NCI-H510A (cell line): ENCODE measurements at places on chromosomes 11 and 22.

DNA sequence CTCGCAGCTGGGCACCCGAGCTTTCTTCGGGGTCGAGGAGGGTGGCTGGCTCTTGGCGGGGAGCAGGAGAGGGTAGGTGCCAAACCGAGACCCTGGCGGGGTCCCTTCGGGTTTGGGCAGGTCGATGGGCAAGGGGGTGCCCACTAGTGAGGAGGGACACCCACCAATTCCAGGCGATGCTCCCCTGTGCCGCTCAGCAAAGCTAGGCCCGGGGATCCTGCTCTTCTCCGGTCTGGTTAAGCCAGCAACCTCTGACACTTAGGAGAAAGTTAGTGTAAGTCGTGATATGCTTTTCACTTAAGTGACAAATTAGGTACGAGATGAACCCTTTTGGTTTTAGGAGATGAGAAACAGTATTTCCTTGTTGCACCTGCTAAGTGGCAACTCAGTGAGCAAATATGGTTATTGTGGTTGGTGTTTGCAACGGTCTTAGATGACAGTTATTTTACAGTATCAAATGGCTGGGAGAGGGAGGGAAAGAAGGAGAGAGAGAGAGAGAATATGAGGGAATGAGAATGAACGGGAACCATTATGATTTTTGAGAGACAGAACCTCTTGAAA is 565 bp downstream of the NUCB2 start:
- DNase-seq: no peak

DNA sequence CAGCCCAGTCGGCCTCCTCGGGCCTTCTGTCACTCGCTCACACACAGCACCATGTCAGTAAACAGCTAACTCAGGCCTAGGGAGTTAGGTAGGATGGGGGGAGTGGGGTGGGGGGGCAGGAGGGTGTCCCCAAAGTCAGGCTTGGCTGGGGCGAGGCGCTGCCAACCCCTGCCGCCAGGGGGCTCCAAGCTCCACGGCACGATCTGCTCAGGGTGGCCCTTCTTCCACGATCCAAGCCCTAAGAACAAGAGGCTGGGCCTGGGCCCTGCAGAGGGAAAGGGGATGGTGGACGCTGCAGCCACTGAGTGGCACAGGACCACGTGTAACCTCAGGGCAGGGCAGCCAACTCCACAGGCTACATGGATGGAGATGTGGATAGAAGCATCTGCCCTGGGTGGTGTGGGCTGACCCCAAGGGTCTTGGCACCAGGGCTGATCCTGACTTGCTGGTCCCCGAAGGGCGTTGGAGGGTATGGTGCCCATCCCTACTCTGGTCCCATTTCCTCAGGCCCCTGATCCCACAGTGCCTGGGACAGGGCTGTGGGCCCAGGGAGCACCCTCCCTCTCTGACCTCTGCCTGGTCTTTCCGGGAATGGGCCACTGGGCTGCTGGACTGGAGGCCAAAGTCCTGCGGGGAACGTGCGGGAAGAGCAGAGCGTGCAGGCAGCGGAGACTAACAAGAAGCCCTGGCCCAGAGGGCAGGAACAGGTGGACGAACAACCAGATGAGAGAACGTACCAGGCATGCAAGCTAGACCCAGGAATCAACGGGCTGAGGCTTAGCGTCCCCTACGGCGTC is 29.1 kb upstream of the TXNRD2 start:
- DNase-seq: no peak

DNA sequence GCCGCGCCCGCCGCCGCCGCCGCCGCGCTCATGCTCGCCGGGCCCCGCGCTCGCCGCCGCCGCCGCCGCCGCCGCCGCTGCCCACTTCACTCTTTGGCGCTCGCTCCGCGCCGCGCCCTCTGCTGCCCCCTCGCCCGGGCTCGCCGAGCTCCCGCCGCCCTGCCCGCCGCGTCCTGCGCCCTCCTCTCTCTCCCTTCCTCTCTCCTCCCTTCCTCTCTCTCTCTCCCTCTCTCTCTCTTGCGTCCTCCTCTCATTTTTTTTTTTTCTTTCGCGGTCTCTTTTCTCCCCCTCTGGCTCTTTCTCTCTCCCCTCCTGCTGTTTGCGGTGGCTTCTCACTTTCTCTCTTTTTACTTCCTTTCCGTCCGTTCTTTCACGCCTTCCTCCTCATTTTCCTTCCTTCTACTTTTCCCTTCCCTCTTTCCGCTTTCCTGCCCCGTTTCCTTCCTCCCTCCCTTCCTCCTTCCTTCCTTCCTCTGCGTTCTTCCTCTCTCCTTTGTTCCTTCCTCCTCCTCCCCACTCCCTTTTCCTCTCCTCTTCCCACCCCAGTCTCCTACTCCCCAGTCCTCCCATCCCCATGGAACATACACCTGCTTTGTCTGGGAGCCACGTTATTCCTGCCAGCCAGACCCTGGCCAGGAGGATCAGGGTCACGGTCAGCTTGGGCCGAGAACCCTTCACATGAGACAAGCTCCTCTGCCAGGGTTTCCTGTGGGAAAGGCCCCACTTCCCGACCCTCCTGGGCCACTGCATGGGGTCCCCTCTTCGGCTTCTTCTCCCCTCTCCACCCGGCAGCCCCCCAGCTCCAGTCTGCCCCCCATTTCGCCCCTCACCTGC is 19.3 kb upstream of the SHISAL1 start:
- DNase-seq: no peak

DNA sequence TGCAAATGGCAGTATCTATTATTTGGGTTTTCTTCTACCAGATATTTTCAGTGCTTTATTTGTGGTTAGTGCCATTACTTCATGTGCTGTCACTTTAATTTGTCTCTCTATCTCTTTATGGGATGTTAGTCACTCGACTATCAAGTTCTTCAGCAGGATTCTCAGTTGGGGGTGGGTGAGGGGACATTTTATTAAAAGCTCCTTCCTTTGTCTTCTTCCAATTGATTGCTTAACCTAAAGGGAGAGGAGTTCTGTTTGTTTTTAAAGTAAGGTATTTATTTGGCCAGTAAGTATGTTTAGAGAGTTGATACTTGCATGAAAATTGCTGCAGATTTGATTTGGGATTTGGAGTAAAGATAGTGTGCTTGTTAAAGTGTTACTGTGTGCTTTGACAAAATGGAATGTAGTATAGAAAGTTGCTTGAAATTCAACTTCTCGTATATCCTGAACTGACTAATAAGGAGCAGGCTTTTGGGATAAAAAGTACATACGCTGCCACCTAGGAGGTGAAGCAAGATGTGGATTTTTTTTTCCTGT is 10.3 kb downstream of the YAP1 start:
- DNase-seq: no peak

DNA sequence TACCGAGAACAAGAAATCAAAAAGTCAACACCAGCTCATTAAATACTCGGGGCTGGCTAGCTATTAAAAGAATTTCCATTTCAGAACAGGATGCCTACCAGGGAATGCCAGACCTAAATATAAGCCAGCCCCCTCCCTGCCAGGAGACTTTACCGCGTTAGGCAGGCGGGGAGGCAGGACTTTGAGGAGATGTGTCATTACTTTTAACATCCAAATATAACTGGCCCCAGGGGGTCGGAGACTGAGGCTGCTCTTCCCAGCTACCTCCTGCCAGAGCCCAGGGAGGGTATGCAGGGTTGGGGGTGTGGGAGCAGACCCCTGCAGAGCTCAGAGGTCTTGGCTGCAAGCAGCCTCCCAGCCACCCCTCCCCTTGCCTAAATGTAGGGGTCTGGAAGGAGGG is 183.5 kb downstream of the DSCAML1 start:
- no peak for DNase-seq

DNA sequence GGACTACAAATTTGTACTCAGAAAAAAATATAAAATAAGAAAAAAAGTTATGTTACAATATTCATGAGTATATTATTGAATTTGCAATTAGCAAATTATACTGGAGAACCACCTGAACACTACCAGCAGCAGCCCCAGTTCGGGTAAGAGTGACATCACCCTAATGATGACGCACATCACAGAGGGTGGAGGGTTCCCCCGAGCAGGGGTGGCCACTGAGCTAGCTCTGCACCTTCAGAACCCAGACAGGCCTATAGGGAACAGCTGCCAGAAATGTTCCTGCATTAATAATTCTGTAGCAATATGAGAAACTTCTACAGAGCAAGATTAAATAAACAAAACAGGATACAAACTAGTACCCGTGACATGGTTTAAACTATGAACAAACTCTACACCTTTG is 17.5 kb upstream of the ARAP1 start:
- DNase-seq: no peak

DNA sequence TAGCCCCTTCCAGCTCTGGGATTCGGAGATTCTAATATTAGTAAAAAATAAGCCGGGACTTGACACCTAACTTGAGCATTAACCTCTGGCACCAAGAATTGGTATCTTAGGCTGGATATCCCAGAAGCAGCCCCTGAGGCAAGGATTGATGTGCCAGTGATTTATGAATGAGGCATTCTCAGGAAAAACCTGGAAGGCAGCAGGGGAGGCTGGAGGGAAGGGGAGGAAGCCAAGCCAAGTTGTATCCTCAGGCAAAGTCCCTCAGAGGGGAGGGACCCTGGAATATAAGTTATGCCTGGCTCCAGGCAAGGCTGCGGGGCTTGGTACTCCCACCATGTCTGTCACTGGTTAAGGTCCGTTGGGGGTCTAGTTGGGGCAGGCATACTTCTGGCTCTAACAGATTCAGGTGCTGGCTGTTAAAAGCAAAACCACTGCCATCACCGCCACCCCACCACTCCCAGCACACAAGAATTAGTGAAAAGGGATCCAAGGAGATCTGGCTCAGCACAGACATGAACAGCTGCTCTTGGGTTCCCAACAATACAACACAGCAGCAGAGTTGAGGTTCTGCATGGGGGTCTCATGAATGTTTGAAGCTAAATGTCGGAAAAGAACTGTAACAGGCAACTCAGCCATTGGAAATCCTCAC is 29.8 kb downstream of the LMO2 start:
- no peak for DNase-seq

- no peak for DNase-seq
These were observed 48.4 kb upstream of the INCENP start for GRCh38 chr11:62075438-62075837.

GRCh38 chr11:111189466-111189865 is 56.1 kb upstream of the POU2AF2 start:
- DNase-seq: no peak

- no peak for DNase-seq
These were observed 594.1 kb downstream of the TBC1D22A start for GRCh38 chr22:47356511-47357011.

DNA sequence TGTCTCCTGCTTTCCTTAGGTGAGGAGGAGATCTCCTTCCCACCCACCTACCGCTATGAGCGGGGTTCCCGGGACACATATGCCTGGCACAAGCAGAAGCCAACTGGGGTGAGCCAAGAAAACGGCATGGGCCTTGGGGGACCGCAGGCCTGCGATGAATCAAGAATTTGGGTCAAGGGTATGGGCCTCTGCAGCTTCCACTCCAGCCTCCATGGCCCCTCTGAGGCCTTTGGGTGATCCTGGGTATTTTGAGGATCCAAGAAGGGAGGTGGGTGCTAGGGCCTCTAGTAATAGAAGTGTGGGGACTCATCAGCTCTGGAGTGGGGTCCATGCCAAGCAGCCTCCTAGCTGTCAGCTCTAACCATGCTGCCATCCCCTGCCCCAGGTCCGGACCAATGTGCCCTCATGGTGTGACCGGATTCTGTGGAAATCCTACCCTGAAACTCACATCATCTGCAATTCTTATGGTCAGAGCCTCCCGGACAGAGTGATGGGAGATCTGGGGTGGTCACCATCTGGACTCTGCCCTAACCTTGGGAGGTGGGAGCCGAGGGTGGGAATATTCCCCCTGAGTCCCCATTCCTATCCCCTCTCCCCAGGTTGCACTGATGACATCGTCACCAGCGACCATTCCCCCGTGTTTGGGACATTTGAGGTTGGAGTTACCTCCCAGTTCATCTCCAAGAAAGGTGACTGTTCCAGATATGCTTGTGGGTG is 8.6 kb downstream of the INPPL1 start:
- DNase-seq: no peak

- no peak for DNase-seq
These were observed 51.3 kb upstream of the SESN3 start for GRCh38 chr11:95282291-95282751.

GRCh38 chr11:64951529-64951928 is 15.8 kb upstream of the GPHA2 start:
- DNase-seq: no peak

DNA sequence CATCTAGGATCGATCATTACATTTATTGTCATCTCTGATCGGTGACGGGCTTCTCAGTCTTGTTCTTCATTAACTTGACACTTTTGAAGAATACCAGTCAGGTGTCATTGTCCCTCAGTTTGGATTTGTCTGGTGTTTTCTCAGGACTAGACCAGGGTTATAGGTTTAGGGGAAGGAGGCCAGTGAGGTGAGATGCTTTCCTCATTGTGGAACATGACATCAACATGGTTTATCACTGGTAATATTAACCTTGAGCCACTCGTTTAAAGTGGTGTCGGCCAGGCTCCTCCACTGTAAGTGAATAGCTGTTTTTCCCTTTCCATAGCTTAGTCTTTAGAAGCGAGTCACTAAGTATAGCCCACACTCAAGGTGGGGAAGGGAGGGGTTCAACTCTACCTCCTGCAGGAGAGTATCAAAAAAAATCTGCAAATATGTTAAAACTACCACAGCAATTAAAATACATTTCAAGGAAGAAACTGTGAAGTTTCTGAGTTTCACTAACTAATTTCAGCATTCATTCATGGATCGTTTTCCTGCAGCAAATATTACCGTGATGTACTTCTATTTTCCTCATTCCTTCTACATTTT is 42.0 kb downstream of the KCNQ1OT1 start:
- no peak for DNase-seq

DNA sequence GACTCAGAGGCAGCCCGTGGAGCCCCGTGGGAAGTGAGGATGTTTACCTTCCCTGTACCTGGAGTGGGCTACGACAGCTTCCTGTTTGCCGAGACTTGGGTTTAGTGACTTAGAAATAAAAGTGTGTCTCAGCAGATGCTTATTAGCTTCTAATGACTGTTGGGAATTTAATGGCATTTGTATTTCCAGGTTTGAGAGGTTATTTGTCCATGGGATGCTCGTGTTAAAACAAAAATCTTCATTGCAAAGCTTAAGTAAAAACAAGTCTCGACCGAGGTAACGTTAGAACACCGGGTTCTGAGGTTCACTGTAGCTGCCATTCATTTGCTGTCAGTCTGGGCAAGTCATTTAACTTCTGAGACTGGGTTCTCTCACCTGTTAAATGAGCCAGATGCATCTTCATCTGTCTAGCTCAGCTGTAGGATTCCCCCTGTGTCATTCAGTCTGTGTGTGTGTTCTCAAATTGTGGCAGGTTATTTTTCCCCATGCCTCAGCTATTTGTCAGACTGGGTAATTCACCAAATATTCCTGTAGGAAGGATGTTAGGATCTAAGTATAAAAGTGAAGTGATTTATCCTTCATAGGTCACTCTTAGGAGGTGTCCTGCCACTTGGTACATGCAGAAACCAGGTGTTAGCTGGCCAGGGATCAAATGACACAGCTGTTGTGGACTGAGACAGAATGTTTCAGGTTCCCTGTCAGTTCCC is 791 bp downstream of the EI24 start:
- DNase-seq: no peak

DNA sequence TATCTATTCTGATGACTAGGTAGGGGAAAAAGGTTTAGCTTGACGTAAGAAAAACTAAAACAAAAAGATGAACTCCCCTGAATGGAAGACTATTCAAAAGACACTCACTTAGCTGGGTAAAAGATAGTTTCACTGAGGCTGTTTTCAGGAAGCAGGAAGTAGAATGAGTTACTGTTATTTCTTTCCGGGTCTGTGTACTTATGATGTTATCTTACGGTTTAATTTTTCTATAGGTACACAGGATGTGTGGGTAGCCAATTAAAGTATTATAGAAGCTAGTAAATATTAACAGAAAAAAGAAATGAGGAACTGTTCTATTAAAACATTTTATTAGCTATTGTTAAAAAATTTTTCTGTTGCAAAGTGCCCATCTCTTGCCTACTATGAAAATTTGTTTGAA is 45.8 kb upstream of the MMP7 start:
- DNase-seq: no peak
